ENCODE measurements at places on chromosomes 1 and 21.
A peak's percentile ranks its signal among the peaks of the same experiment; 100 is the strongest.

DNA sequence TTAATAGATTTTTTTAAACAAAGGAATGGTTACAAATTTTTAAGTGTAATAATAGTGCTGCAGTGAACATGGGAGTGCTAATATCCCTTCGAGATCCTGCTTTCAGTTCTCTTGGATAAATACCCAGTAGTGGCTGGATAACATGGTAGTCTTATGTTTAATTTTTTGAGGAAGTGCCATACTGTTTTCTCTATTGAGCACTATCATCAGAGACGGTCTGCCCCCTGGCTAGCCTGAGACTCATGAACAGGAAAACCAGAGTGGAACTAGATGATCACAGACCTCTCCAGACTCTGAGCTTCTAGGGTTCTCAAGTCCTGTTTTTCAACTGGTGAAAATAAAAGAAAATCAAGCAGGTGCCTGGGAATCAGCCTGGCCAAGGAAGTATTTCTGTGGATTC, 97.3 kb upstream of the MARK1 start:
- DNase-seq: no peak

DNA sequence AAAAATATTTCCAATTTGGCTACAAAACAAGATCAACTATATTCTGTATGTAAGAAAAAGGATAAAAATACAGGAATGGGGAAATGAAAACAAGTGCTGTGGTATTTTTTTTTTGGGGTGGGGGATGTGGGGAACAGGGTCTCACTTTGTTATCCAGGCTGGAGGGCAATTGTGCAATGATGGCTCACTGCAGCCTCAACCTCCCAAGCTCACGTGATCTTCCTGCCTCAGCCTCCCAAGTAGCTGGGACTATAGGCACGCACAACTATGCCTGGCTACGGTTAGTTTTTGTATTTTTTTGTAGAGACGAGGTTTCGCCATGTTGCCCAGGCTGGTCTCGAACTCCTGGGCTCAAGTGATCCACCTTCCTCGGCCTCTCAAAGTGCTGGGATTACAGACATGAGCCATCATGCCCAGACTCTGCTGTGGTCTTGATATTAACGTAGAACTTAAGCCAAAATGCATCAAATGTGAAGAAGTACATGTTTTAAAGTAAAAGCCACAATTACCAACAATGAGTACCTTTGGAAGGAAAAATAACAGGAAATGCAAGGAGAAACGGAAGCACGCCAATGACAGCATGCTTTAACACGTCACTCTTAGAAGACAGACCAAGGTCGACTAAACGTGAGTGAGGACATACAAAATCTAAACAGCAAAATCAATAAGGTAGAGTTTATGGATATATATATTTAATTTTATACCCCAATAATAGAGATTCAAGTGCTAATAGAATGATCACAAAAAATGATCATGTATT, 8.8 kb upstream of the ABCB10 start:
- no peak for DNase-seq

DNA sequence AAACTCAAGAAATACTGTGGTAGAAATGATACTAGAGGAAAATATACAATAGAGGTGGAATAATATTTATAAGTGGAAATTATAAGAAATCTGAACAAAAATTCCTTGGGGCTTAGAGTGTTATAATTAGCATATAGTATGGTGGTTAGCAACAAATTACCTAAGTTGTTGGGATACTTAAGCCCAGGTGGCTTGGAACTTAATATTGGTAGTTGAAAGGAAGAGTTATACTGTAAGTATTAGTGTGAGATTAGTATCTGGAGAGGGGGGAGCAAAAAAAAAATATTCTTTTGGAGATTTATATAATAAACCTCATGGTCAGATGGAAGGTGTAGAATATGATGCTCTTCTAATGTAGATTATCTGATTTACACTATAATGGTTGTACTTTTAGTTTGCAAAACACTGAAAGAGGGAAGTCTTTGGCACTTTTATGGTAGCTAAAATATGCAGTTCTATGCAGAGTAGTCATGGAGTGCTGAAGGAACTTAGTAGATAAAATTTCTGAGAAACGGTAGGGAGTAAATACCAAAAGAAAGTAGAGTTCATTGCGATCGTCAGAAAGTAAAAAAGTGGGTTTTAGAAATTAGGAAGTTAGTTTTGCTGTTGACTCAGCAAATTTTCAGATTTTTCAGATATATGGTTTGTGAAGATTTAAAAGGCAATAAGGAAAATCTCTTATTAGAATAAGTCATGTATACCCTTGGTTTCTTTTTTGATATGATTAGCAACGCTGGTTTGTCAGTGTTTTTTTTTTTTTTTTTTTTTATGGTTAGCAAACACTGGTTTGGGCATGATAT, 45.7 kb downstream of the MTF2 start:
- no peak for DNase-seq

DNA sequence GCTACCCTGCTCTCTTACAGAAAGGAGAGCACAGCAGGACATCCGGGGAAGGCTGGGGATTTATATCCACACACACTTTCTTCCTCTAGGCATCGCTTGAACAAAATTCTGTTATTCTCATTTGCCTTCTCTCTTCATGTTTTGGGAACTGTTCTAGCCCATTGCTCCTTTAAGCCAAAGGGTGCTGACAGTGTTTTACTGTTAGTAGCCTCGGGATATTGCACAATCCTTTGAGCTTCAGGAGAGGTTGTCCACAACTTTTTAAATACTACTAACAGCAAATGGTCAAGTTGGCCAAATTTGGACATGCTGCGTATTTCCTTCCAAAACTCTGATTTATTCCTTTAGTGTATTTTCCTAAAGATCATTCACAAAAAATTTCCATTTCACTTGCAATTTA, 579.2 kb upstream of the RGS18 start:
- DNase-seq: no peak

DNA sequence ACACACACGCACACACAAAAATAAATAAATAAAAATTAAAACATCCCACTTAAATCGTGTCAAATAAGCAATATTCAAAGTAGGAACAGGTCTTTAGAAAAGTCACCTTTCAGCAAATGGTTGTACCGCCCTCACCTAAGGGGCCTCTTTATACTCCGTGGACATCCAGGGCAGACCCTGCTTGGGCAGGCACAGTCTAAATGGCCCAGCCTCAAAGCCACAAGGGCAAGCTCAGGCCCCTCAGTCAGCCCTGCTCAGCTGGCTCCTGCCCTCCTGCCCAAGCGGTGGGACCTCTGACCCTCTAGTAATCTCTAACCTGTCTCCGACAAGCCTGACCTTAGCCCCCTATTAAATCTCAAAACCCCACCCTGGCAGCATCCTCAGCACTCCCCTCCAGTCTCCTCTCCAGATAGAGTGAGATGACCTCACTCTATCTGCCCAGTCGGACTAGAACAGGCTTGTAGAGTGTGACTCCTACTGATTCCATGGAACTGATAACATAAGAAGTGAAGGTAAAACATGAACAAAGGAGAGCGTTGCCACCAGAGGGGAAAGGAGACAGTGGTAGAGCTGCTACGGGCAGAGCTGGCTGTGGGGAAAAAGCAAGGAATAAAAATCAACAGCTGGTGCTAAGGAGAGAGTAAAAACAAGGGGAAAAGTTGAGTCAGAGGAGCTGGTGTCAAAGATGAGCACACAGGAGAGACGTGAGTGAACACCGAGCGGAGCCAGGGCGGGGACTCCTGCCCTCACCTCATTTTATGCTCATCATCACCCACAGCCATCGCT, 36.0 kb downstream of the SIPA1L2 start:
- DNase-seq: no peak

GRCh38 chr1:202680586-202681352, 29.5 kb downstream of the SYT2 start:
- no peak for DNase-seq

DNA sequence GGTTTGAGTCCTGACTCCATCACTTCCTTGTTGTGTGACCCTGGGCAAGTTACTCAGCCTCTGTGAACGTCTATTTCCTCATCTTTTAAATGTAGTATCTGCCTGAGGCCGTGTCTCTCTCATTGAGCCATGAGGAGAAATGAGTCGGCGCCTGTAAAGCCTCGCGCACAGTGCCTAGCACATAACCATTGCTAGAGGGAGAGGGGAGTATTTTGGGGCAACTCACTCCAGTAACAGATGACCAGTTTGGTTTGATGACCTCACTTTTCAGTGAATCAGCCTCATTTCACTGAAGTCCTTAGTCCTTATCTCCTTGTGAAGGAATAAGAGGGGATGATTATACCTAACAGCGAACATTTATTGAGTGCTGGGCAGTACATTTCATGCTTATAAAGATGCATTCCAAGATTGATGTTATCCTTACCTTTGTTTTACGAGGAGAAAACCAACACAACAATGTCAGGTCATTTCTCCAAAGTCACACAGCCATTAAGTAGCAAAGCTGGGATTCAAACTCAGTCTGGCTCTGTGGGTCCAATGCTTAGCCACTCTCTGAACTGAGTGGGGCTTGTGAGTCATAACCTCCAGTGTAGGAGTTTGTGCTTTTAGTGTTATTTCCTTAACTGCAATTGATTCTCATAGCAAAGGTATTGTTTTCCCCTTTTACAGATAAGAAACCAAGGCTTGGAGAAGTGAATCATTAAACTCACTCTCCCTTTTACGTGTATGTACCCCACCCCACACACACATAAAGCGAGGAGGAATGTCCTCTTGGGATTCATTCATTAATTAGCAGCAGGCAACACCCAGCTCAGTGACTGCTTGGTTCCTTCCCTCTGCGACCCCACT, 25.9 kb downstream of the KCNC4 start:
- DNase-seq: no peak

DNA sequence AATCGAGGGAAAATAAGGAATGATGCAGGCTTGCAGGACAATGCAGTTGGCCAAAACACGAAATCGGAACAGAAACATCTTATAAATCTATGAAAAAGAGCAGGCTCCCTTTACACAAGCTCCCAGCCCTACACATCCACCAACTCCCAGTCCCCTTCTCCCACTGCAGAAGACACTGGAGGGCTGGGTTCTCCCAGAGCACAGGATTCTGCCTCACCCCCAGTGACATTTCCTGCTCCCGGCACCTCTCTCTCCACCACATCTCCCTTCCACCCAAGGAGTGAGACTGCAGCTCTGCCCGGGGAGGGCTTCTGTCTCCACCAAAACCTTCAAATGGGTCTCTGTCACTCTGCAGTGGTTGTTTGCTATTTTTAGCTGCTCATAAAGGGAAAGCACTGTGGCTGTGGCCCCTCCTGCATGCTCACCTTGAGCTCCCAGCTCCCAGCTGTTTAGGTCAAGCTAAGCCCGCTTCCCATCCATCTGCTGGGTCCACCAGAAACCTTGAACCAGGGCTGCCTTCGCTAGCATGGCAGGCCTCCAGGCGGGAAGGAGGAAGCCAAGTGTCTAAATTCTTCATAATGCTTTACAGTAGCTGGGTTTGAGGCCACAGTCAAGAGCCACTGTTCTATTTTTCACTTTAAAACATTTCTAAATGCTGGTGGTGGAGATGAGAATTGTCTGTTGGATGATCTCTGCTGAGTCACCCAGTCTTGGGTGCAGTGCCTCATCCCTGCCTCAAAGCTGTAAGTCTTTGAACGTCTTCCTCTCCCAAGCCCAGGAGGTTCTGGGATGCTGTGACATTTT, 3.3 kb upstream of the C2CD2 start:
- DNase-seq: no peak

GRCh38 chr1:24286246-24287010, 32.7 kb upstream of the GRHL3 start:
- no peak for DNase-seq

DNA sequence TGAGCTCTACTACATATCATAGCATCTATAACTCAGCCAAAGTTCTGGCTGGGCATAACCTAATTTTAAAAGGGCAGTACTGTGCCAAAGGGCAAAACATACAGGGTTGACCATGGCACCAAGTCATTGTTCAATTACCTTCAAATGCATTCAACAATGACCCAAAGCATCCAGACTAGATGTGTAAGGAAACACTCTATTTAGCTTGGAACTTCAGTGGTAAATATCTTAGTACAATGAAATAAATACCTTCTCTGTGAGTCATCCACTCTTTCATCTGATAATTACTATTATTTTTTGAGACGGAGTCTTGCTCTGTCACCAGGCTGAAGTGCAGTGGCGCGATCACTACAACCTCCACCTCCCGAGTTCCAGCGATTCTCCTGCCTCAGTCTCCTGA, 70.0 kb downstream of the NVL start:
- DNase-seq: no peak

DNA sequence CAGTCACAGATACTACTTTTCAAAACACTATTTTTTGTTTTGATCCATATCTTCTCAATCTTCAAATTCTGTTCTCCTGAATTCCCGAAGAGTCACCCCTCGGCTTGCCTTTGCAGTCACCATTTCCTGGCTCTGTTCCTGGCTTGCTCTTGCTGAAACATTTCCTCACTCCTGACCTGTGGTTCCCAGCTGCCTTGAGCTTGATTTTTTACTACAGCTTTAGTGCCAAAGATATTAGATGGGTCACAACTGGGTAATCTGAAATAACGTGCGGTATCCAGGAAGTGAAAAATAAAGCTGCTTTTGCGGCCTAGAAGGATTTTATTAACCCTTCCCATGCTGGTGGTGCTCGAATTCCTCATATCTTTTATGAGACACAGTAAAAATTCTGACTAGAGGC, 318.8 kb downstream of the PCP4 start:
- no peak for DNase-seq

- DNase-seq: peak; percentile 22
These were observed 73.2 kb upstream of the ABCG1 start for GRCh38 chr21:42145569-42146272.

GRCh38 chr1:61914823-61915482, 172.7 kb downstream of the PATJ start:
- no peak for DNase-seq

DNA sequence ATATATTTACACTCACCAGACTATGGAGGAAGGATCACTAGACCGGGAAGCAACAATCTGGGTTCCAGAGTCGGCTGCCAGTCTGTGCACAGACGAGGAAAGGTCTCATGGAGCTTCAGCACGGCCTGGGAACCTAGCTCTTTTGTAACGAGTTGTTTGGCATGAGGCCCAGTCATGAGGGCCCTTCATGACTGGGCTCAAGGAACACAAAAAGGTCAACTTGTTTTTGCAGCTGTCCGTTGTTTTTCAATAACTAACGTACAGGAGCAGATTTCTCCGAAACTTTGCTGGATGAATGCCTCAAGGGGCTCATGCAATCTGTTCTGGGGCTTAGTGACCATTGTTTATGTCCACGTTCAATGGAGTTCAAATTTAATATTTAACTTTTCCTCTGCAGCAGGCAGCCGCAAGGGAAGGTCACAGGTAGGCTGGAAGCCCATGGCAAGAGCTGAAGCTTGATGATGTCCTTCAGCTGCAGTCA, 5.9 kb upstream of the STUM start:
- no peak for DNase-seq

DNA sequence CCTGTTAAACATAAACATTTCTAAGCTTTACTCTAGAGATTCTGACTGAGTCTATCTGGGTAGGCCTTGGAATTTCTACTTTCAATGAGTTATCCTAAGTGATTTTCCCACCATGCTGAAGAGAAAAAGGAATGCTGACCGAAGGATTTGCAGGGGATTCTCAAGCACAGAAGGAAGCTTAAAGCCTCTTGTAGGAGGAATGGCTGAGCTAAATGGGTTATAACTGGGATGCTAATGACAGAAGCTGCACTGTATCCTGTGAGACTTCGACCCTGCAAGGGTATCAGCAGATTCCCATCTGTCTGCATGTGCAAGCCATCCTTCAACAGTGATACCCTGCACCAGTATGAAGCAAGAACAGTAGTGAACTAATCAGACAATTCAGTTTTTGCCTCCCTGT, 35.4 kb downstream of the SLC35D1 start:
- no peak for DNase-seq

- DNase-seq: no peak
These were observed 2.5 kb downstream of the PHLDA3 start for GRCh38 chr1:201466492-201466891.
